ENCODE measurements at places on chromosomes 2 and 18. TPM values are rescaled to one million over a fixed set of nuclear protein-coding genes. Genes with fewer than 3 reads are reported as not detected.

Gene CIDEA
- total RNA-seq: not detected

Gene TWIST2
- 2.6 TPM for total RNA-seq

Gene E2F6
- 14.9 TPM for total RNA-seq

Gene SPP2
- total RNA-seq: not detected

Gene LRRC30
- total RNA-seq: not detected

Gene UGT1A5
- total RNA-seq: not detected

Gene KIAA2012
- not detected for total RNA-seq

DNA sequence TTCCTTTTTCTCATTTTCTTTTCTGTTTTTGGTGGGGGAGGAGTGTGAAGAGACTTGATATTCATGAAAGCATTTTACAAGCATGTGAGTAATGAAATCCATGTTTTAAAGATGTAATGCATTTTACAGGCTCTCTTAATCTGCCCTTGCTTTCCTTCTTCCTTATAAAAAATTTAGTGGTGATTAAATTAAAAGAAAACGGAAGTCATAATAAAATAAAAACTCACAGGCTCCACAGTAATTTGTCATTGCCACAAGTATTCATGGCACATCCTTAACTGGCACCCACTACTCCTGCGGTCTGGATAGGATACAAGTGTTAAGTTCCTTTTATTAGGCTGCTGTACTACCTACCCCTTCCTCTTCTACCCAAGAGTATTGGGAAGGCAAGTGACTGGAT is 241.2 kb downstream of the SLC4A3 start:
- DNase-seq: no peak

- no peak for DNase-seq
Measured at GRCh38 chr2:197256021-197256420, 54.6 kb downstream of the ANKRD44 start.

GRCh38 chr2:166613226-166613625 is 119.2 kb upstream of the SCN7A start:
- DNase-seq: no peak

- DNase-seq: peak; percentile 21
Measured at GRCh38 chr2:239831001-239831731, 194.0 kb downstream of the NDUFA10 start.

DNA sequence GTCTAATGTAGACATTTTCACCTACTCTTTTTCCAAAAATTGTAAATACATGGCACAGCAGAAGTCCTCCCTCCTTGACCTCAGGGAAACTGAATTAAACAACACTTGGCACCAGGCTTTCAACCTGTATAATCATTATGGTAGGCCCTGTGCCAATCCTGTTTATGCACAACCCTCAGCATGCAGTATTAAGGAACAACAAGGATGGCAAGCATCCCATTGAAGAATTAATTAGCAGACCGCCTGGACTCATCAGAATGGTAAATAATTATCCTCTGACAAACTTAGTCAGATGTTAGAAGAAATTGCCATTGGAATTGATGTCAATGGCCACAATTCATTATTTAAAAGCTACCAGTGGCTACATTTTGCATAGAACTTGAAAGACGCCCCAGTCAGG is 66.3 kb upstream of the GALNT5 start:
- no peak for DNase-seq

- DNase-seq: no peak
Measured at GRCh38 chr2:192283450-192283849, 88.7 kb upstream of the TMEFF2 start.

DNA sequence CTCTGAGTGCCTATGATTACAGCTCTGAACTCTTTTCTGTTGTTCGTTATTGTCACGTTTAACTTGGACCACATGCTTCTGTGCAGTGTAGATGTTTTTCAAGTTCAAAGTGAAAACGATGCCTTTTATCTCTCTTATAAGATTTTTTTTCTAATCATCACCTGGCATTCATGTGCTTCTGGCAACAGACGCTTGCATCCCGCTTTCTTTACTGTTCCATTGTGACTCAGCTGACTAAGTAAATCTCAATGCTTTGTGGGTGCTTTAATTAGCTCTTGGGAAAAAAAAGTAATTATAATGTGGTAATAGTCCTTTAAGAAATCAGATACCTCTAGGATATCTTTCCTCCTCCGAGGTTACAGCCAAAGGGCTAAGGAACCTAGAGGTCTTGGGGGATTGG is 31.2 kb upstream of the RMP24 start:
- DNase-seq: no peak

GRCh38 chr2:237354892-237355291 is 59.1 kb downstream of the COL6A3 start:
- DNase-seq: no peak

- DNase-seq: no peak
Measured at GRCh38 chr2:172596776-172597175, 40.9 kb downstream of the PDK1 start.

DNA sequence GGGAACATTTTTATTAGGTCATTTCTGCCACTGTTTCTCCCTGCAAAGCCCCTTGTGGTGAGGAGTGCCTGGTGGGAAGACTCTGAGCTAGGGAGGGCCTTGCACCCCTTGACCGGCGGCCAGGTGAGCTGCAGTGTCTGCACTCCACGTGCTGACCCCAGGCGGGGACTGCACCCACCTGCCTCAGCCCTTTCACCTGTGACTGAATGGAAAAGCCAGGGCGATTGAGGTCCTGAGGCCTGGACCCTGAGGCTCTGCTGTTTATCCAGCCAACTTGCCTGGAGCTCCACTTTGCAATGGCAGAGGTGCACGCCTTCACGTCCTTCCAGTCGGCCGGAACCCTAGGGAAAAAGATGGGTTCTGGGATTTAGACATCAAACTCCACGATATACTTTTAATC is 53.1 kb downstream of the TMEM18 start:
- DNase-seq: no peak

All from H1 (cell line).